Activated naive CD4-positive, alpha-beta T cell (primary cell): ENCODE measurements at places on chromosomes 12 and 14.

DNA sequence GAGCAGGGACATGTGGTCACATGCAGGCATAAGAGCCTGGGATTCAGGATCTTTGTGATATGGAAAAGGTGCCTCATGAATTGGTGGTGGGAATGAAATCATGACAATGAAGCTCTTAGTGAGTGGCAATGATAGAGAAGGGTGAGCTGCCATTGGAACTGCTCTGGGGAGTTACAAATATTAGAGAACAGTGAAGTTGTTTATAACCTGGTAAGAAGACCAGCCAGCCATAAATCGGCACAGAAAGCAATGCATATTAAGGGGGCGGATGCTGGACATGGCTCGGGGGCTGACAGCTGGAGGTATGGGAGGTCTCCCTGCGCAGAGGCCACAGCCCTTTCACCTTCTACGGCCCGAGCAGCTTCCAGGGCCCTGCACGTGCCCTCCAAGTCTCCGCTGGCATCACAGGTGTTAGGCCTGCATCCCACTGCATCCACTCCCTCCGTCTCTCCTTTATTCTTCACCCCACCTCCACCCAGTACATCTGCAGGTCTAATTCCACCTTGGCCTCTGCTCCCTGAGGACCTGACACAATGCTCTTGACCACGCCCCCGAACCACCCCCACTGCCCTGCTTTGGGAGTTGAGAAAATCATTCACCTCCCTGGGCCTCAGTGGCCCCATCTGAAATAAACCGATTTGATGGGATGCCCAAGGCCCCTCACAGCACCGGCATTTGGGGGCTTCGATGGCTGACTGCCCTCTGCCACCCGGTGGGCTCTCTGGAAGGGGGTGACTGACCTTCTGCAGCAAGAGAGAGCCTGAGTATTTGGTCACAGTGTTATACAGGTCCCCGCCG, 4.1 kb downstream of the CACNA2D4 start:
- no peak for DNase-seq

GRCh38 chr12:127450826-127451225, 816.1 kb upstream of the TMEM132C start:
- DNase-seq: no peak

- DNase-seq: no peak
Observed at GRCh38 chr14:103118663-103119404, 4.4 kb upstream of the TNFAIP2 start.

DNA sequence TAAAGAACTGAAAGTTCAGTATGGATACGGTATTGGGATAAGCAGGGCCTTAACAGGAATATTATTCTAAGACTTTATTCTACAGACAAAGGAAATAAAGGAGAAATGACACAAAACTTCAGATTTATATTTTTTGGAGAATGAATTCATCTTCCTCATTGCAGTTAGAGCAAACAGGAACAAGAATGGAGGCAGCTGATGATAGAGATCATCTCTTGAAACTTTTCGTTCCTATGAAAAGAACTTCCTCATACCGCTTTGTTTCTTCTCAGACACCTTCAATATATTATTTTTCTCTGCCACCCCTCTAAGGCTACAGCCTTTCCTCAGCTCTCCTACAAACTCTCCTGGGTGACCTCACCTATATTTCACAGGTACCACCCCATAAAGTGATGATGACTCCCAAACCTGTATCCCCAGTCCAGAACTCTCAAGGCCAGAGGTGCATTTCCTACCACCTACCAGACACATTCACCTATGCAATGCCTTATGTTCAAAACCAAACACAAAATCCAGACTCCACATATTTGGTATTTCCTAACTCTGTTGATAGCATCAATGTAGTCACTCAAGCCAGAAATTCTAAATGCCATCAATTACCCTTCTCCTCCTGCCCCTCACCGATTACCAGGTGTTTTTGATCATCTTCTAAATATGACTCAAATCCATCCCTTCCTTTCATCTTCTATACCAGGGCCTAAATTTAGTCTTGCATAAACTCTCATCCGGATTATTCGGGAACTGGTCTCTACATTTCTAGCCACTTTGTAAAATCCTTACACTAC, 7.4 kb downstream of the MAP4K5 start:
- no peak for DNase-seq

DNA sequence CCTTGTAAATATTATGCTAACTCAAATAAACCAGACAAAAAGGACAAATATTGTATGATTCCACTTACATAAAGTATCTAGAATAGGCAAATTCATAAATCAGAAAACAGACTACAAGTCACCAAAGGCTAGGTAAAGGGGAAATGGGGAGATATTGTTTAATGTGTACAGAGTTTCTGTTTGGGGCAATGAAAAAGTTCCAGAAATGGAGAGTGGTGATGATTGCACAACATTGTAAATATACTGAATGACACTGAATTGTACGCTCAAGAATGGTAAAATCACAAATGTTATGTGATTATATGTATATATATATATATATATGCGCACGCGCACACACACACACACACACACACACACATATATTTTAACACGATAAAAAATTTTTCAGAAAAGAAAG, 182.5 kb downstream of the SLC2A13 start:
- no peak for DNase-seq

- no peak for DNase-seq
Observed at GRCh38 chr12:66555113-66555512, 123.8 kb downstream of the GRIP1 start.
